Activated T-cell treated with anti-CD3 and anti-CD28 coated beads, Interleukin-2, amount 50 U/mL, for 72 hours (primary cell): ENCODE measurements at places on chromosomes 2 and 18.

- no peak for DNase-seq
Measured at GRCh38 chr18:61854578-61855448, 38.0 kb downstream of the RNF152 start.

DNA sequence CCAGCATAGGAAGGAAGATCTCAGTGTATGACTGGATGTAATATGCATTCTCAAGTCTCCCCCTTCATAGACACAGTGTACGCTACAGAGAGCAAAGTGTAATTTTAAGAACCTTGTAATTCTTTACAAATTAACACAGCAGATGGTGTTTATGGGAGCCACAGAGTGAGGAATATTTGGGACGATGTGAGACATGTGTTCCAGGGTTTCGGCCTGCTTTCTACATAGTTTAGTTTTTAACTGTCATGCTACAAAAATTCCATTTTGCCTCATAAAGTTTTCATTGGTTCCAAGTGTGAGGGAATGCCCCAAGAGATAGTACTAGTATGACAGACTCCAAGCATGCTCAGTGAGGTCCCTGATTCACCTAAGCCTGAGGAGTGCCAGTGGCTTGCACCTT, 76.2 kb upstream of the LRRTM1 start:
- no peak for DNase-seq

DNA sequence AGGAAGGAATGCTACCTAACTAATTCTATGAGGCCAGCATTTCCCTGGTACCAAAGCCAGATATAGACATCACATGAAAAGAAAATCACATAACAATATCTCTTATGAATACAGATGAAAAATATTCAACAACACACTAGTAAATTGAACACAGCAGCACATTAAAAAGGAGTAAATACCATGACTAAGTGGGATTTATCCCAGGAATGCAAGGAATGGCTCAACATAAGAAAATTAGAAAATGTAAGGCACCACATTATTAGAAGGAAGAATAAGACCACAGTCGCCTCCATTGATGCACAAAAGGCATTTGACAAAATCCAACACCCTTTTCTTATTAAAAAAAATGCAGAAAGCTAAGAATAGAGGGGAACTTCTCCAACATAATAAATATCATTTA, 133.9 kb downstream of the TTC32 start:
- no peak for DNase-seq

GRCh38 chr2:177872286-177872685, 200.3 kb downstream of the PDE11A start:
- DNase-seq: no peak
